ELF-1 (cell line): ENCODE measurements at places on chromosomes 6 and 20.

- no peak for DNase-seq
Measured at GRCh38 chr6:166747644-166748595, 120.9 kb upstream of the RPS6KA2 start.

- DNase-seq: no peak
Measured at GRCh38 chr6:106170030-106170791, 84.1 kb downstream of the PRDM1 start.

DNA sequence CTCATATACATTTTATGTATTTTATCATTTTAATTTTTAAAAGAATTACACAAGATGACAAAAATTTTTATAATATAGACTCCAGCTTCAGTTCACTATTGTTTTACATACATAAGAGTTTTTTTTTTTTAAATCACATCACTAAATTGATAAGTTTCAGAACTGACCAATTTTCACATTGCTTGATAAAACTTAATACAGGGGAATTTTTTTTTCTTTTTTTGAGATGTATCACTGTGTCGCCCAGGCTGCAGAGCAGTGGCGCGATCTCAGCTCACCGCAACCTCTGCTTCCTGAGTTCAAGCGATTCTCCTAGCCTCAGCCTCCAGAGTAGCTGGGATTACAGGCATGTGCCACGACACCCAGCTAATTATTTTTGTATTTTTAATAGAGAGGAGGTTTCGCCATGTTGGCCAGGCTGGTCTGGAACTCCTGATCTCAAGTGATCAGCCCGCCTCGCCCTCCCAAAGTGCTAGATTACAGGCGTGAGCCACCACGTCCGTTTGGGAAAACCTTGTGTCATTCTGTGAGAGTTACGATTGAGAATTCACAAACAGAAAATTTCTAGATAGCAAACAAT is 36.6 kb upstream of the BTN3A2 start:
- DNase-seq: peak; percentile 45

DNA sequence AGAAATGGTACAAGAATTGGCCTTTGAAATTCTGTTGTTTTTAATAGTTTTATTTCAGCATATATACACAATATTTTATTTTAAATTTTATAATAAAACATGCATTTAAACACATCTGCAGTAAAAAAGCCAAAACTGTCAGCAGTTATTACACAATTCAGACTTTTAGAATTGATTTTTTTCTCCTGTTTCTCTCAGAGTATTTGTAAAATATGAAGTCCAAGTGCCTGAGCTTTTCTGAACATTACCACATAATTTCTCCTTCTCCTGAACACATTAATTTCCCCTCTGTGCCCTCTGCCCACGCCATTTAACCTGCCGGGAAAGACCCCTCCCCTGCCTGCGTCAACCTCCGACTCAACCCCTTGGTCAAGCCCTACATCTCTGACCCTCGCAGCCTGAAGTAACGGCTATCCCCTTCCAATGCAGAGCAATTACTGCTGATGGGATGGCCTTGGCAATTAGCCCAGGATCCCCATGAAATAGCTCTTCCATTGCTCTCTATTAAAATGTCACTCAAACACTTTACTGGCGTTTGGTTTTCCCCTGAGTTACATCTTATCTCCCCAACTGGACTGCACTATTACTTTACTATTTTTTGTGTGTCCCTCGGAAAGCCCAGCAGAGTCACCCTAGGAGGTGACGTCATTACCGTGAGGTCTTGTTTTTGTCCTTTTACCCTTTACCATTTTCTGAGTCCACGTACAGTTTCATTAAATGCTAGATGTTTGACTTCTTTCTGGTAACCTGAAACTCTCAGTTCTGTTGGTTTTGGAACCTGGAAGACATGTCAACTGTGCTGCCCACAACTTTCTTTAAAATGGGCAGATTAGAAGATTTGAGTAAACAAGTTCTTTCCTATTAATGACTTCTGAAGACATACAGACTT is 146.7 kb upstream of the TAB2 start:
- DNase-seq: no peak

GRCh38 chr6:24152014-24152413 is 26.0 kb downstream of the NRSN1 start:
- DNase-seq: no peak

- DNase-seq: no peak
Measured at GRCh38 chr6:79404677-79405076, 132.6 kb downstream of the LCA5 start.

DNA sequence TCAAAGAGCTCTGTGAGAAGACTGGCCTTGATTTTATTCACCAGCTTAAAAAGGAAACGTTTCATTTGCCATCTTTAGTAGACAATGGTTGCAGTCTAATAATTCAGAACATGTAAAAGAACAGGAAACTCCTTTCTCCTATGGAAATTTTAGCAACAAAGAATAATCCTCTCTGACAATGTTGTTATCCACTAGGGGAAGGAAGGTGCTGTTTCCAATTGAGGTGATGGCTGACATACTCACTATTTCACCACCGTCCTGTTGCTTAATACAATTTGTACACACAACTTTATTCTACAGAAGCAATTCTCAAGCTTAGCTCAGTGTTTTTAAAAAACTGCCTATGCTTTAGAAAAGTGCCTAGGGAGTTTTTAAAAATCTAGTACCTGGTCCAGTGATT is 192.7 kb downstream of the ARHGAP18 start:
- DNase-seq: no peak

- no peak for DNase-seq
Measured at GRCh38 chr6:90303039-90303438, 6.4 kb upstream of the BACH2 start.

- no peak for DNase-seq
Measured at GRCh38 chr20:9942736-9943135, 92.1 kb upstream of the ANKEF1 start.

DNA sequence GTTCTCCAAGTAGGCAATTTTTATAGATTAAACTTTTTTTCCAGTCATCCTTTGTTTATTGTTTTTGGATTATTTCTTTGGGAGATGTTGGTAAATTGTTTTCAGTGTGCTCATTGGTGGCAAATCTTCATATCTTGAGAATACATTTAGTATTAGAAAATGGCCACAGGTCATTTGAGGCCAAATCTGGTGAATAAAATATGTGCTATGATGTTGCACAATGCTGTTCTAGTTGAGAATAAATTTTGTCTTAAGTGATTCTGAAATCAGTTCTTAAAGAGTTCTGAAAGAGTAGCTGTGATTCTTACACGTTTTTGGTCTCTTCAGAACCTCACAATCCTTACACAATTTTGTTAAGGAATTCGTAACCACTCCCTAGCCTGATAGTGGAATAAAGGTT is 20.1 kb downstream of the CDKAL1 start:
- DNase-seq: no peak

- no peak for DNase-seq
Measured at GRCh38 chr6:90021711-90022110, 127.4 kb downstream of the GJA10 start.

DNA sequence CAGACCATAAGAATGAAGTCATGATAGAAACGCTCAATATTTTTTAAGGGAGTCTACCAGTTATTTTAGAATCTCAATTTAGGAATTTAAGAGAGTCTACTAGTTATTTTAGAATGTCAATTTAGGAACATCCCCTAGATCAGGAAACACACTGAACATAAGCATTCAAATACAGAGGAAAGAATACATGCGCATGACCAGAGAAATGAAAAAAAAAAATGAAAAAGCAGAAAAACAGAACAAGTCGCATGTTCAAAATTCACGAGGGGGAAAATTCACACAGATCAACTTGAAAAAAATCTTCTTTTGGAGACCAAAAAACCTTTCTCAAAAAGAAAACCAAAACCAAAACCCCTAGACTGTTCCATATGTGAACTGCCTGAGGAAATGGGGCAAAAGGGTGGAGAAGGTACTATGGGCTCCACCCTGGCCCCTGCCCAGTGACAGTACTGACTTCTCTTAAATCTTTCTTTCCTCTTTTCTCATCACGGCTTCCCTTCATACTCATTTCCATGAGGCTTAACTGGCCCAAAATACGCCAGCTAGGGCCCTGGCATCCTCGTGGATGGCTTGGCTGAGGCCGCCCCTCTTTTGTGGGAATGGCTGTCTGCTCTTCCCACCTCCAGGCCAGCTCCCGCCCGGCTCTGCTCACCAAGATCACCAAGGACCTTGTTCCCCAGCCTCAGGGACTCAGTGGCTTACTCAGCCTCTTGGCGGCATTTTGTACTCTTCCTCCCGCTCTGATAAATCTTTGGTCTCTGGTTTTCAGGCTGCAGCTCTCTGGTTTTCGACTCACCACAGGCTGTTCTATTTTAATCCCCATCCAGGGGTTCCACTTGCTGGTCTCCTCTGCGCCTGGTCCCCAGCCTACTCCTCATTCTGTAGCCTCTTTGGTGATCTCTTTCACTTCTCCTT is 11.2 kb downstream of the ZBTB2 start:
- DNase-seq: peak; percentile 23

GRCh38 chr6:142845143-142845571 is 99.8 kb downstream of the HIVEP2 start:
- no peak for DNase-seq

DNA sequence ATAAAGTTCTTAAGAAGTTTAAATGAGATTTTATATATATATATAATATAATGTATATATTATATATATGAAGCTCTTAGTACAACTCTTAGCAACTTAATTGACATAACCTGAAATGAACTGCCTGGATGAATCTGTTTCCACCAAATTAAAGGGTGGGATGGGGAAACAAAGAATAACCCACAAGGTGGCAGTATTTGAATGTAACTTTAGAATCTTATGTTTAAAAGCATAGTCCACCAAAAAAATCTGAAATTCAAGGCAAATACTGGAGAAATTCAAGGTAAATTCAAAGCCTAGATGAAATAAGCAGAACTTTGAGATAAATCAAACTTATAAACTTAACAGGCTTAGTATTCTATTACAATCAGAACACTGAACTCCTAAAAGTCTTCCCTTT is 4.4 kb upstream of the IBTK start:
- no peak for DNase-seq

DNA sequence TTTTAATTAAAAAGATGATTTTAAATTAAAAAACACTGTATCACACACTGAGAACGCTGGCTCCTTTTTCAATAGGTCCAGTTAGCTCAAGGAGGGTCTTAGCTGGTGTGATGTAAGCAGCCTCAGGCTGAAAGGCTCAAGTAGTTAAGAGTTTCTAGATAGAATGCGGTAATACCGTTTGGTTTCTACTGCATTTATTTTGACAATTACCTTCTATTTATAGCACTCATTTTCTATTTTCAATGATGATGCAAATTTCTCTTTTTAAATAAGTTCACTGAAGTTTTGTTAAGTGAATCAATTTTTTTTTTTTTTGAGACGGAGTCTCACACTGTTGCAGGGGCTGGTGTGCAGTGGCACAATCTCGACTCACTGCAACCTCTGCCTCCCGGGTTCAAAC is 87.1 kb downstream of the PREX1 start:
- DNase-seq: no peak

GRCh38 chr6:45441851-45442453 is 64.2 kb upstream of the SUPT3H start:
- DNase-seq: no peak

GRCh38 chr6:7323074-7323473 is 10.1 kb upstream of the SSR1 start:
- no peak for DNase-seq

GRCh38 chr20:41697861-41698559 is 79.8 kb upstream of the CHD6 start:
- DNase-seq: peak; percentile 36
